NCI-H446 (cell line): ENCODE measurements at places on chromosomes 11 and 22.

DNA sequence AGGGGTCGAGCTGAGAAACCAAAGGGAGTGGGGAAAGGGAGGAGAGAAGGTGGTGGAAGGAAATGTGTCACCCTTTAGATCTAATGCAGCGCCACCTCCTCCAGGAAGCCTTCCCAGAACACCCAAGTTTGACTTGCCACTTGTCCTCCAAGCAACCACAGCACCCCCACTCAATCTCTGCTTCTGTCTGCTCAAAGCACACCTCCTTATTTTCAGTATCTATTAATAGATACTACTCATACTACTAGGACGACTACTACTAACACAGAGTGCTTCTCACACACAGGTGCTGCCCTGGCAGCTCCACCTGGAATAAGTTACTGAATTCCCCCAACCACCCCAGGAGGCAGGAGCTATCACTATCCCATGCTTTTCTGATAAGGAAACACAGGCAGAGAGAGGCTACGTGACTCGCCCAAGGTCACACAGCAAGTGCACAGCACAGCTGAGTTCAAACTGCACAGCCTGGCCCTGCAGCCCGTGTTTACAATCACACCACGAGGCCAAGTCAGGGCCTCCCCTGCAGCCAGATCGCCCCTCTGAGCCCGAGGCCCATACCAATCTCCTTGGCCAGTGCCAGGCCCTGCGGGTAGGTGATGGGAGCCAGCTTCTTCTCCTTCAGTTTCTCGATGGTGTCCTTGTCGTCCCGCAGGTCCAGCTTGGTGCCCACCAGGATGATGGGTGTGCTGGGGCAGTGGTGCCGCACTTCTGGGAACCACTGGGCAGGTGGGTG, 13.2 kb downstream of the RAC2 start:
- DNase-seq: no peak

DNA sequence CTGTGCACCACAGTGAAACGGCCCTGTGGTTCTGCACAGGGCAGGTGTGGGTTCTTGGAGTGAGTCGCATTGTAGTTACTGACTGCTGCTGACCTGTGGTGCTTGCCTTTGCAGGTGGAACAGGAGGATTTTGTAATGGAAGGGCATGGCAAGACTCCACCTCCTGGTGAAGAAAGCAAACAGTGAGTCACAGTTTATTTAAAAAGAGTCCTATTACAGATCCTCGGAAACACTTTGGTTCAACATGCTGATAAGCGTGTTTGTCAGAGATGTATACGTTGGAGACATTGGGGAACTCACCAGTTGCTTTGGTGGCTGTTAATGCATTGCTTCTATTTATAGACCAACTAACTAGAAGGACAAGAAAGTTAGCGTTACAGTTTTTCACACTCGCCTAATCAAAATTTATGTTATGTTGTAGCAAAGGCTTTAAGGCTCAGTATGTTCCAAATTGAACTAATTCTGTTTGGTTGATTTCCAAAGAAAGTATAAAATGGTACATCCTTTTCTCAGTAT, 21.7 kb upstream of the TNRC6B start:
- DNase-seq: no peak

DNA sequence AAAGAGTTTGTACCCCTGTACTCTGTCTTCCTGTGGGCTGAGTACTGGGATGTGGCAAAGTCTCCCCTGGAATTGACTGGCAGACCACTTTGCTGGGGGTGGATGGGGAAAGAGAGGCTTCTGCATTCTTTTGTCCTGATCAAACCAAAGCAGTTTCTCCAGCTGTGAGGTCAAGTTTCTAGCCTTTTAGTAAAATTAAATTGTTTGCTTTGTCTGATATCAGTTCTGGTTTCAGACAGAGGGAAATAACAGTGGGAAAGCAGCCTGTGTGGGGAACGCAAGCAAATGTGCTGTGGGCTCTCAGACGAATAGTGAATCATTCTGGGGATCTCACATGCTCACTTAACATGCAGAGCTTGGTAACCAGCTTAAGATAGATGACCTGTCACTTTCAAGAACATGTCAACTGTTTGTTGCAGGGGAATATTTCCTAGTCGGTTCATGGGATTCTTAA, 151.6 kb downstream of the FAT3 start:
- no peak for DNase-seq

DNA sequence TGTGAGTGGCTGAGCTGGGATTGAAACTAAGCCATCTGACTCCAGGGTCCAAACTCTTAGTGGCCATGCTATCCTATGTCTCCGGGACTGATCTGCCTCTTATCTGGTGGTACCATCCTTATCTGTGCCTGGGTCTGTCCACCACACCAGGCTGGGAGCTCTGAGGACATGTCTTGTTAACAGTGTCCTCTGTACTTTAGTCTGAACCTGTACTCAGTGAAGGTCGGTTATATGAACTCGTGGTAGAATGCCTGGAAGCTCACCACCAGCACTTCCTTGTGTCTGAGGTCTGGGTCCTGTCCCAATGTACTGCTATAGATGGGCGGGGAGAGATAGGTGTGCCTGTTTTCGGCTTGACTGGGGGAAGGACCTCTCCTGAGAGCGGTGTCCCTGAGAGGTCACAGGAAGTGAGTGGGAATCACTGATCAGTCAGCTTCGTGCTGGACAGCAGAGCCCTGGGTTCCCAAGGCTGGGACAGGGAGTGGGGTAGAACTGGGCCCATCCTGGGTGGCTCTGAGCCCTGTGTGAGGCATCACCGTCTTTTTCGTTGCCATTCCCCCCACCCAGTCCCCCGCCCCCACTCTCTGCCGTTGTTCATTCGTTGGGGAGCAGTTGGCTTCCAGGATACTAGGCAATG, 8.9 kb downstream of the MYO7A start:
- no peak for DNase-seq

- peak; percentile 77 for DNase-seq
Observed at GRCh38 chr11:47004595-47005033, 68.1 kb downstream of the CSTPP1 start.

GRCh38 chr11:75557666-75558494, 4.2 kb upstream of the SERPINH1 start:
- no peak for DNase-seq

DNA sequence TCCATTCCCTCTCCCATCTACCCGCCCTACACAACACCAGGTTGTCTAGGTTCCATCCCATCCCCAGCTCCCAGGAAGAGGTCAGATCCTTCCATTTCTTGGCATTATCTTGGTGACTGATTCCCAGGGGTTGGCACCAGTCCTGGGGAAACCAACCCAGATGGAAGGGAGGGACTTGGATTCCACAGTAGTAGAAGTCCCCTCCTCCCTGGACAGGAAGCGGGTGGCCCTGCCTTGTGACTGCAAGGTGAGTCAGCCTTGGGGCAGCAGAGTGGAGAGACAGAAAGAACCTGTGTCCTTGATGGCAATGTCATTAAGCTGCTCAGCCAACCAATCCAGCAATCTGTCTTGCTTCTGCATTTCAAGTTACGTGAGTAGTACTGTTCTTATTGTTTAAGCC, 26.5 kb downstream of the SYT13 start:
- peak; percentile 62 for DNase-seq

GRCh38 chr22:17742527-17742902, 31.8 kb downstream of the BID start:
- peak; percentile 79 for DNase-seq

DNA sequence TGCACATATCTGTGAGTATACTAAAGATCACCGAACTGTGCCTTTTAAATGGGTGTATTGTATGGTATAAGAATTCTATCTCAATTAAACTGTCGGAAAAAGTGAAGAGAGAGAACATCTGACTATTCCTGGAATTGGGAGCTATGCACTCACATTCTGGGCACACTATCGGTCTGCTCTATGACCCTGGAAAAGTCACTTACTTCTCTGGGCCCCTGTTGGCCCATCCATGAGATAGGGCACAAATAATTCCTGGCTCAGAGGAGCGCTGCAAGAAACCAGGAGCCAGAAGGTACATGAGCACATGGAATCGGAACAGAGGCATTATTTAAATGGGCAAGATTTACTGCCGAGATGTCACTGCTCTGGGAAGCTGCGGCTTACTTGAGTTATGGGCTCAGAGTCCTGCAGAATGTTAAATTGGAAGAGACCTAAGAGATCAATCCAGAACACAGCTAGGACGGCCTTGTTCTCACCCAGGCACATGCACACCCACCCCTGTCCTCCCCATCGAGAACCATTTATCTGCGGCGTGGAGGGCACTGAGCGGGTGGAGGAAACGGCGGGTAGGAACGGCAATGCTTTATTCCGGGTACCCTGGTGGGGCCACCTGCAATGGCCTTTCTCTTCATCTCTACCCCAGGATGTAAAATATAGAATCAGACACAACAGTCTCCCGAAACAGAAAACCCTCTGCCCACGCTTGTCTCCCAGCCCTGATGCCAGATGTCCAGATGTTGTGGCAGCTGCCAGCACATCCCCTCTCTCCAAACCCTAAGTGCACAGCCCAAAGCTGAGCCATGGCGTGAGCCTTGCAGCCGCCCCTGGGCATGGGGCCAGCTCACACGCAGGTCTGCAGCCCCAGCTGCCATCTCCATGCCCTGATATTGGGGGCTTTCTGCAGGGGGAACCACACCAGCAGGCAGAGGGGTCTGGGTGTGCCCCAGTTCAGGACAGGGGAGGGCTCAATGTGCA, 142.4 kb downstream of the DSCAML1 start:
- peak; percentile 55 for DNase-seq

GRCh38 chr11:45444796-45445195, 158.7 kb upstream of the SYT13 start:
- no peak for DNase-seq

DNA sequence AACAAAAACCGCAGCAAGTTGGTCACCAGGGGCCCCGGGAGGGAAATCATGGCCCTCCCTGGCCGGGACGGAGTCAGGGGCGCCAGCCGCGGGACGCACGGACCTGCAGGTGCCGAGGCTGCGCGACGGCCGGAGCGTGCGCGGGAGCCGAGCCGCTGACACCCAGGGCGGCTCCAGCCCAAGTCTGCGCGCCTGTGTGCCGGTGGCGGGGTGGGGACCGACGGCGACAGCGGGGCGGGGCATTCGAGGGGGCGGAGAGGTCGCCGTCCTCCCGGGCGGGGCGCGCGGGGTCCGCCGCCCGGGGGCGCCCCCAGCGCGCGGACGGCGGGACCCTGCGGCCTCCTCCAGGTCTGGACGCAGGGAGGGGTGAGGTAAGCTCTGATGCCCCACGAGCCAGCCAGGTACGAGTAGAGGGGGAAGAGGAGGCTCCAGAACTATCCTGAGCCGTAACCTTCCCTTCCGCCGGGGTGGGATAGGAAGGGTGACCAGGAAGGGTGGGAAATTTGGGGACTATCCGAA, at the start of gene ESAM:
Gene ESAM (minus strand): TSS at position 186 of the 519 bp plus-strand sequence. CDS start 136 bp downstream, at position 50.
- DNase-seq: no peak

GRCh38 chr22:23753385-23753784, 840 bp downstream of the VPREB3 start:
- no peak for DNase-seq

- no peak for DNase-seq
Observed at GRCh38 chr11:69321877-69322361, 28.0 kb downstream of the MYEOV start.

DNA sequence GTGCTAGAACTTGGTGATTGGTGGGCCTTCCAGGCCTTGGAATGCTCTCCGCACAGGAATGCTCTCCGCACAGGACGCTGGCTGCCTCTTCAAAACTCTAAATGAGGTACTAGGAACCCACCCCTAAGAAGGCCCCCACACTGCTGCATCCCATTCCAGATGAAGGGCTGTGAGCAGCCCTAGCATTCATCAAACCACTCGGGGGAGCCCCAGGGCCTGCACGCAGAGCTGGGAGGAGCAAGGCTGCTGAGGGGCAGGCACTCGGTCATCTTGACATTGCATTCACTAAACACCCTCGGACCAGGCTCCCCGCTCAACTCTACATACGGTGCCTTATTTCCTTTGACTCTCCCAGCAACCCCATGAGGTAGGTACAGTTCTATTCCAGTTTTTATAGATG, 49.2 kb upstream of the EMID1 start:
- DNase-seq: no peak

DNA sequence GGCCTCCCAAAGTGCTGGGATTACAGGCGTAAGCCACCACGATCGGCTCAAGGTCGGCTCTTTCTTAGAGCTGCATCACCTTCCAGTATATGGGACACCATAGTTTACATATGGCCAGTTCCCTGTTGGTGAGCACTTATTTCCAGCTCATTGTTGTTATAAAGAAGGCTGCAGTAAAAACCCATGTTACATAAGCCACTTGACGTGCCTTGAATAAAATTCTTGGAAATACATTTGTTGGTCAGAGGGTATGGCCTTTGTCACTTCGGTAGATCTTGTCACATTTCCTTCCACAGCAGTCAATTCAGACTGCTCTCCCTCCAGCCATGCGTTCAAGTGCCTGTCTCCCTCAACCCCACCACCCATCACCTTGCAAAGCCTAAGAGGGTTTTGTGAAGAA, 92.9 kb downstream of the PRR5L start:
- DNase-seq: no peak

DNA sequence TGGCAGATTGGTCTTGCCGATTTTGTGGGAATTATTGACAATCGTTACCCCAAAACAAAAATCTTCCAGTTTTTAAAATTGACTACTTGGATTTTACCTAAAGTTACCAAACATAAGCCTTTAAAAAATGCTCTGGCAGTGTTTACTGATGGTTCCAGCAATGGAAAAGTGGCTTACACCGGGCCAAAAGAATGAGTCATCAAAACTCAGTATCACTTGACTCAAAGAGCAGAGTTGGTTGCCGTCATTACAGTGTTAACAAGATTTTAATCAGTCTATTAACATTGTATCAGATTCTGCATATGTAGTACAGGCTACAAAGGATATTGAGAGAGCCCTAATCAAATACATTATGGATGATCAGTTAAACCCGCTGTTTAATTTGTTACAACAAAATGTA, 37.2 kb downstream of the IGLL1 start:
- DNase-seq: no peak

DNA sequence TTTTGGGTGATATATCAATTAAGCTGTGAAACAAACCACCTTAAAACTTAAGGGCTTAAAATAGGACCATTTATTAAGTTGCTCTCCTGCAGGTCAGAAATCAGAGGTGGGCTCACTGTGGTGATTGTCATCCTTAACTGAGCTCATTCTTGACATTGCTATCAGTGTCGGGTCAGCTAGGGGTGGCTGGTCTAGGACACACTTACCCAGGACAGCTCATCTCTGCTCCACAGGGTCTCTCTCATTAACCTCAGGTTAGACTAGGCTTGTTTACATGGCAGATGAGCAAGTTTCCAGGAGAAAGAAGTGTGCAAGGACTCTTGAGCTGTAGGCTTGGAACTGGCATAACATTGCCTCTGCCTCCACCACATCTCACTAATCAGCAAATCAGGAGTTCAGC, 601.0 kb upstream of the RAG2 start:
- DNase-seq: no peak

DNA sequence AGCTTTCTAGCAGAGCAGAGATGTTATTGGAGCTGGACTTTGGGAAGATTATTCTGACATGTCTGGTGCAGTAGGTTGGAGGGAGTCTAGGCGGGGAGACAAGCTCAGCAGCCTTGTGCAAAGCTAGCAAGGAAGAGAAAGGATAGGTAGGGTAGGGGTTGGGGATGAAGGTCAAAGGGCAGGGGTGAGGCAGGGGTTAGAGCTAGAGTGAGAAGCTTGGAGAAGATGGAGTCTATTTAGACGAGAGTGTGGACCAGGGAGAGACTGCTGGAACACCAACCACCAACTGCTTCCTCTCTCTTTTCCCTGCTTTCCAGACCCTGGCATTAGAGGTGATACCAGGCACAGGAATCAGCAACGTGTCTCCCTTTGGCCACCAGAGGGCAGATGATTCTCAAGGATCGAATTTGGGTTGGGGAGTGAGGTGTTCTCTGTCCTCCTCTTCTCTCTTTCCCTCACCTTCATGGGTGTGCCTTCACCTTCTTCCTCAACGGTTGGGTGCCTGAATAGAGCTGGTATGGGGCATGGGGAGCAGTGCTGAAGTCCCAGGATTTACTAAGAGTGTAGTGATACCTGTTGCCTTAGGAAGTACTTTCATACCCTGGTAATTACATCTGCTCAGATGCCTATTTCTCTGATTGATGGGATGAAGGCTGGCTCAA, 1.8 kb upstream of the MARK2 start:
- DNase-seq: peak; percentile 78
